ENCODE measurements at places on chromosomes 3 and 15.
A peak's percentile ranks its signal among the peaks of the same experiment; 100 is the strongest.

- DNase-seq, result no peak
Observed at GRCh38 chr15:37133602-37134001, 33.3 kb upstream of the MEIS2 start.

DNA sequence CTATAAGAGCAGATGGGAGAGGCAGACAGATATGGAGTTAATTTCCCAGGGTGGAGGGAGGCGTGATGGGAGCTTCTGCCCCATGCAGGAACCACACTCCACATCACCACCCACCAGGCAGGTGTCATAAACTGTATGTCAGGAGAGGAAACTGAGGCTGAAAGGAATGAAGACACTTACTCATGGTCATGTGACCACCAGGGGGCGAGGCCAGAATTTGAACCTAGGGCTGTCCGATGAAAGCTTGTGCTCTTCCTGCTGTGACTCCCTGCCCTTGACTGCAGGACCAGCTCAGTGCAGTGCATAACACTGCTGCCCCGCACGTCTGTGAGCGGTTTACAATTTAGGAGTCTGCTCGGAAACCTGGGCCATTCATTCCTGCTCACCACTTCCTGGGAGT lies 28.8 kb downstream of the NUP210 start:
- DNase-seq, result no peak

GRCh38 chr15:100330629-100331215 lies 11.1 kb downstream of the ADAMTS17 start:
- no peak for DNase-seq

GRCh38 chr3:81485444-81485865 lies 276.0 kb downstream of the GBE1 start:
- DNase-seq, result peak; percentile 16

DNA sequence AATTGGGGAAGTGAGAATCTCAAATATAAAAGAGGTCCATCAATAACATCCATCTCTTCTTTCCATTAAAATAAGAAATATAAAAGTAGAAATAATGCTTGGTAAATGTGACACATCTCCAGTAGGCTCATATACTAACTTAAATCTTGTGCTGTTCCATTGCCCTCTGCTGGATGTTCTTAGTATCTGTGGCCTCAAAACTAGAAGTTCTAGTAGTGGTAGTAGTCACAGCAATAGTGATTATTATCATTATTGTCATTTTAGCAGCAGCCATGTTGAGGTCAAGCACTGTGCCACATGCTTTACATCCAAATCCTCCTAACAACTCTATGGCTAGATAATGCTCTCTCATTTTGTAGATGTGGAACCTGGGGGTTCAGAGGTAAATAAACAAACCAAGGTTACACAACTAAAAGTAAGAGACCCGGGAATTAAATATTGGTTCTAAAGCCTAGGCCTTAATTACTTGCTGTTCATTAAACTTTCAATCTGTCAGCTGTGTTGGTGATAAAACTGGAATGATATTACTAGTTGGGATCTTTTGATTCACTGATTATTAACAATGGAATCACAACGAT lies 20.2 kb upstream of the BTLA start:
- DNase-seq, result peak; percentile 10

GRCh38 chr15:39230205-39230907 lies 350.5 kb upstream of the THBS1 start:
- DNase-seq, result no peak

GRCh38 chr3:46628901-46629369 lies 16.6 kb downstream of the FAM240A start:
- DNase-seq, result no peak

DNA sequence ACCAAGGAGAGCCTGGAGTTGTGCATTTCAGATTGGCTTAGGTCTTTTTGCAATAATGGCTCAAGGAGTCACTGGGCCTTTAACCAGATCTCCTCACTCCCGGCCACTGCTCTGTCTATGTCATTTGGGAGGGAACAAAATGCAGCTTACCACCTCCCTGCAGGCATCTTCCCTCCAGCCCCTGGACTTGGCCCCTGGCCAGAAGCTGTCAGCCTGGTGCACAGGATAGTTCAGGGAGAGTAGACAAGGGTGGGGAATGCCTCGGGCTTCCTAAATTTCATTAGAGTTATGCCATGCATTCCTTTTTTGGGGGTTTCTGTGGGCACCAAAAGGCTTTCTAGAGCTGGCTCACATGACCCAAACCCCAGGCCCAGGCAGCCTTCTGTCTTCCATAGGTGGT lies 70.2 kb upstream of the HRH1 start:
- DNase-seq, result no peak
